Tongue (tissue), 3 donors: ENCODE measurements at places on chromosomes 2 and 18. TPM values are rescaled to one million over a fixed set of nuclear protein-coding genes. Genes with fewer than 3 reads are reported as not detected.

DNA sequence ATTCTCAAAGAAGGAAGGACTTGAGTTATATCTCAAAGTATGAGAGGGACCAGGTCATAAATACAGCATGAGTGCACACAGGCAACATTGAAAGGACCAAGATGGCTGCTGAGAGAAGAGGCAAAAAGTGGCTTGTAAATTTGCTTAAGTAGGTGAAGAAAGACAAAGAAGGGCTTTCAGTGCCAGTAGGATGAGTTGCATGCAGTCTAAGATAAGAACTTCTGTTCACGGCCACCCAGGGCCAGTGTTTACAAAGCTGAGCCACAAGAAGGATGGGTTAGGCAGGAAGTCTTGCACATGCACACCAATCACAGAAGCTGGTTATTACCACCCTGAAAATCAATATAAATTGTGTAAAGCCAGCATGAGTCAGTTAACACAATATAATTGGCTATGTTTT lies 3.1 kb upstream of the ABCB11 start:
- DNase-seq, result no peak

DNA sequence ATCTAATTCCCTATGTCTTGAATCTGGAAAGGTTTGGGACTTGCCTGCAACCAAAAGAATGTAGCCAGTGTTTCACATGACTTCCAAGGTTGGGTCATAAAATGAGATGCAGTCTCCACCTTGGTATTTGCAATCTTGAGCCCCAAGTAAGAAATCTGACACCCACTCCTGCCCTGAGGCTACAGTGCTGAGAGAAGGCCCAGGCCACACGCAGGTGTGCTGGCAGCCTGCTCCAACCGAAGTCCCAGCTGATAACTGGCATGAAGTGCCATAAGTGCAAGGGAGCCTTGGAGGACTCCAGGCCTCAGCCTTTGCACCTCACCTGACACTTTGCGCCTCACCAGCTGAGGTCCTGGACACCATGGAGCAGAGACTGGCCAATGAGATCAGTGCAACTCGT lies 182.7 kb downstream of the ANAPC1 start:
- no peak for DNase-seq

DNA sequence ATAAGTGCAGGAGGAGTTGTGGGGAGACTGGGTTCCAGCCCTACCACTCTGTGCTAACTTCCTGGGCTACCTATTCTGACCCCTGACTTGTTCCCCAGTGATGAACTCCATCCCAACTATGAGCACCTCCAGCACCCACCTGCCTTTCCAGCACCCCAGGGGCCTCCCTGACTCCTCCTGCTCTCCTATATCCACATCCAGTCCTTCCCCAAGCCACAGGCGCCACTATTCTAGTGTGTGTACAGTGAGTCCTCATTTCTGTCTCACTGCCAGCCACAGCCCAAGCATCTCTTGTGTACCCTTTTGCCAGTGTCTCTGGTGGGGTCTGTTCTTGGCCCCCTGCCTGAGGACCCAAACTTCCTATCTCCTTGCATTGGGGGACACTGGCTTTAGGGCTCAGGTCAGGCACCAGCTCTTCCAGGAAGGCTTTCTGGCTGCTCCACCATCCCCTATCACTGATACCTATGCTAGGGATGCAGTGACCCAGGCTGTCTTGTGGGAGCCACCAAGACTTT lies 145.2 kb downstream of the INHBB start:
- no peak for DNase-seq

DNA sequence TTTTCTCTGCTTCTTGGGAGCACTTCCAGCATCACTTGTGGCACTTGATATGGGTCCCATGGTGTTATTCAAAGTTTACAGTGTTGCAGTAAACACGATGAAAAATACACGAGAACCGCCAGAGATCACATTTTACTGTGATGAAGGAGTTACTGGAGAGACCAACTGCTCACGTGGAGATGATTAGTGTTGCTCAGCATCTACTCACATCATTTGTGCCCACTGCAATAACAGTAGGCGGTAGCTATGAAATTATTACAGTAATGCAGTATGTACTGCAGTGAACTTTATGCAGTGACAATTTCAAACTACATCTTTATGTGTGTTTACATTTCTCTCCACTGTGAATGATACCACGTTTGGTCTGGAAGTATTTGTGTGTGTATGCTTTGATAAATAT lies 93.5 kb downstream of the SLC4A3 start:
- no peak for DNase-seq

DNA sequence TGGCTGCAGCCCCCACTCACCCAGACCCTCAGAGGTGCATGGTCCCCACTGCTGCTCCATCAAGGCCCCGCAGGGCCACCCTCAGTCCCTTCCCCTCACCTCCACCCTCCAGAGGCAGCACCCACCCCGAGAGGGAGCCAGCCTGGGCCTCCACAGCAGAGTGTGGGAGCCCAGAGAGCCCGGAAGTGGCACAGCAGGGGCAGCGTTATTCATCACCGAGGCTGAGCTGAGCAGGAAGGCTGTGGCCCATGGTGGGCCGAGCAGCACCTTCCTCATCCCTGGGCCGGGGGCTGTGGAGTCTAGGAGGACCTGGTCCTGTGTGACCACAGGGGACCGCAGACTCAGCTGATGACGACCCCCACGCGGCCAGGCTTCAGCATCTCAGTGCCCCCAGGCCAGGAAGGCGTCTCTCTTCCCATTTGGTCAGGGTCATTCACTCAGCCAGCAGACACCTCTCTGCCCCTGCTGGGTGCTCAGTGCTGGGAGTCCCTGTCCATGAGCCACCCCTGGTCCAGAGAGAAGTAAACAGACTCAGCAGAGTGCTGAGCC lies 258.1 kb downstream of the ATAD2B start:
- no peak for DNase-seq

DNA sequence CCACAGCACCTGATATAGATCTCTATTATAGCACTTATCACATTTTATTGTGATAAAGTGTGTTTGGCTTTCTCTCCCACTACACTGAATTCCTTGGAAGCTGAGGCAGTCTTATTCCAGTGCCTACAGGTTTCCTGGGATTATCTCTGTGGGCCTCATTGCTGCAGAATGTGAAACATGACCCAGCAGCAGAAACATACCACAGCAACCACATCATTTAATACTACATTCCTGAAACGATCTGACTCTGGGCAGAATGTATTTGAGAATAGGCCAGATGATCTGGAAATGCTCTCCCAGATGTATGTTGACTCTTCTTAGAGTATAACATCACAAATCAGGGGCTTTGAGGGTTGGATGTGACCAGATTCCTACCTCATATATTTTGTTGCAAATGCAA lies 323.5 kb upstream of the TANK start:
- peak; percentile 55 for DNase-seq

GRCh38 chr18:11548396-11548795 lies 61.0 kb upstream of the SLC35G4 start:
- no peak for DNase-seq

The MYO7B gene
- total RNA-seq, result 1.5 TPM

The C1GALT1C1L gene
- not detected for total RNA-seq

The POTEI gene
- total RNA-seq, result 0.21 TPM

The SOX11 gene
- total RNA-seq, result 15.8 TPM

The SCN9A gene
- total RNA-seq, result 11.1 TPM

The SRD5A2 gene
- total RNA-seq, result 0.10 TPM

The CCDC68 gene
- total RNA-seq, result 5.0 TPM
